Activated naive CD4-positive, alpha-beta T cell treated with anti-CD3 and anti-CD28 coated beads for 36 hours (primary cell): ENCODE measurements at places on chromosomes 6 and 20.
A peak's percentile ranks its signal among the peaks of the same experiment; 100 is the strongest.

- DNase-seq, result no peak
Measured at GRCh38 chr6:124882579-124883393, 79.5 kb upstream of the RNF217 start.

- DNase-seq, result no peak
Measured at GRCh38 chr20:58011106-58011946, 217.1 kb downstream of the ANKRD60 start.

GRCh38 chr6:24971067-24971466 lies 35.3 kb upstream of the RIPOR2 start:
- DNase-seq, result no peak

- DNase-seq, result no peak
Measured at GRCh38 chr20:42118409-42119125, 500.4 kb upstream of the CHD6 start.

DNA sequence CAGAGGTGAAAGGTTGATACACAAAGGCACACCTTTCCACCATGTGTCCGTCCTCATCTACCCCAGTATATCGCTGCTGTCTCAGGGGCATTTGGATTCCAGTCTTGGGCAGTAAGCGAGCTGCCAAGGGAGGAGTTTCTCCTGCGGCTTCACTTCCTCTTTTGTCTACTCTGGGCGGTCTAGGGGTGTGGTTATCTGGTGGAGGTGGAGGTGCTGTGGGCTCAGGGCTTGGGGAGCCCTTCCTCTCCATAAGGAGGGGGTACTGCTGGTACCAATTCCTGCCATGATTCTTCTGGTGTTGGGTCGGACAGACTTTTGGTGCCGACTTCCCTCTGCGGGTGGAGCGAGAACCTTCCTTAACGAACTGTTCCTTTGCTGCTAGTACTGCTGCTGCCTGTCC lies 31.9 kb upstream of the FABP7 start:
- no peak for DNase-seq

DNA sequence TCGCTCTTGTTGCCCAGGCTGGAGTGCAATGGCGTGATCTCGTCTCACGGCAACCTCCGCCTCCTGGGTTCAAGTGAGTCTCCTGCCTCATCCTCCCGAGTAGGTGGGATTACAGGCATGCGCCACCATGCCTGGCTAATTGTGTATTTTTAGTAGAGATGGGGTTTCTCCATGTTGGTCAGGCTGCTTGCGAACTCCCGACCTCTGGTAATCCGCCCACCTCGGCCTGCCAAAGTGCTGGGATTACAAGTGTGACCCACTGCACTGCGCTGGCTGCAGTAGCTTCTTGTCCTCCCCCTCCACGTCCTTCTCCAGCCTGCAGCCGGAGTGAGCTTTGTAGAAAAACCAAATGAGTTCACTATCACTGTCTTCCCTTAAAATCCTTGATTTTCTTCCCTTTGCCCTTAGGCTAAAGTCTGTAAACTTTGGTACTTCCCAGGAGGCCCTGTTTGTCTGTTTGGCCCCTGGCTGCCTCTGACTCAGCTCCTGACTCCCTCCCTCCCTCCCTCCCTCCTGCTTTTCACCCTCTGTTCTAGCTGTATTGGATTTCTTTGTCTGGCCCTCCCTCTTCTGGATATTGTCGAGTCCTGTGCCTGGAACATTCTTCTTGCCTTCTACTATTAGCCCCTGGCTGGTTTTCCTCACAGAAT lies 12.9 kb downstream of the PARD6B start:
- peak; percentile 44 for DNase-seq

GRCh38 chr6:29917857-29918256 lies 24.5 kb upstream of the HLA-A start:
- DNase-seq, result no peak

DNA sequence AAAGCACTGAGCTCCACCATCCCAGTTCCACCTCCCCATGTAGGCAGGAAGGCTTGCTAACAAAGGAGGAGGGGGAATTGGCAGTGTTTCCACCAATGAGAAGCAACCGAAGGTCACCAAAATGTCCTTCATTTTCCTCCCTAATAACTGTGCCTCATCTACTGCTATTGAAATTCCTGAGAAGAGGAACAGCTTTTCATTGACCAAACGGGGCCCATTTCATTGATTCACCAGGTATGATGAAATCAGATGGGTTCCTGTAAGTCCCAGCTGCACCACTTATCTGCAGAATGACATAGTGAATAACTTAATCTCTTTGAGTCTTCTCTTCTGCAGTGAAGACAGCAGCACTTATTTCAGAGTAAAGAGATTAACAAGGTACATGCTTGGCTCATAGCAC lies 17.3 kb downstream of the TREM1 start:
- DNase-seq, result no peak

DNA sequence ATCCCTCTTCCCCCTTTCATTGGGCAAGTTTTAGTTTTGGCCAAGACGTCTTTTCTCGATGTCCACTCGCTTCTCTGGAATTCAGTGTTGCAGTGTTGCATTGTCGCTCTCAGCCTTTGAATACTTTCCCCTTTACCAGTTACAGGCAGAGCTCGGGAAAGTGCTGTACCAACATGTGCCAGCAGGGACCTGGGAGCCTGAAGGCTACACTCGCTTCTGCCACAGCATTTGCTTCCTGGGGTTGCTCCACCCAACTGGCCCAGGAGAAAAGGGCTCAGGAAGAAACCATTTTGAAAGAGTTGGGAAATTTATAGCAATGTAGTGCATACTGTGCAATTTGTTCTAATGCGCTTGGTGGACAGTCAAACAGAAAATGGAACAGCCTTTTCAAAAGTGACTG lies 78.6 kb downstream of the LINC00237 start:
- DNase-seq, result no peak

GRCh38 chr20:46773680-46774079 lies 64.2 kb downstream of the SLC2A10 start:
- DNase-seq, result no peak

DNA sequence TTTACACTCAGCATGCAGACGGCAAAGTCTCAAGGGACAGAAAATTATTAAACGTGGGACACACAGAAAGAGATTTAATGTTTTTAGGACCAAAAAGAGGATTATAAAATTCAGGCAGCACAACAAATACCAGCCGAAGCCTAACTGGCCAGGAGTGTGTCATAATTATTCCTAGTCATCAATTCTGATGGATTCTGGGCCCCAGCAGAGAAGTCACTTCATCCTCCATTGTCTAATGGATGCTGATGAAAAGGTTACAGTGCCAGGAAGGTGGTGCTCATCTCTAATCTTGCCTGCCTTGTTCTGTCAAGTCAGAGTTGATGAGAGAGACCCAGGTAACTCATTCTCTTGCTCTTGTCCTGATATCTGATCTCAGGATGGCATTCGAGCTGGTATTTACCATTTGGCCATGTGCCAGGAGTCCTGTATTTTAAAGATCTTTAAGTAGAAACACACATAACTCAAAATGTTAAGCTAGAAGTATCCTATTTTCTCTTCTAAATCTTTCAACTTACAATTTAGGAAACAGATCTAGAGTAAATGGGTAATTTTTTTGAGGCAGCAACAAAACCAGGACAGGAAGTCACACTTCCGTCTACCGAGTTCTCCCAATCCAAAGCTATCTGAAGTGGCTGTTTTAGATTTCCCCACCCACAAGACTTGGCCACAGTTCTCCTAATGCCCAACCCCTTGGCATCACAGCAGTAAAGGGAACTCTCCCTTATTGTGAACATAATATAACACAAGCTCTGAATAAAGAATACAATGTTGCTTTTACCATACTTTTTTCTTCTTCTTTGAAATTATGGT lies 50.0 kb downstream of the ADAT2 start:
- peak; percentile 40 for DNase-seq

DNA sequence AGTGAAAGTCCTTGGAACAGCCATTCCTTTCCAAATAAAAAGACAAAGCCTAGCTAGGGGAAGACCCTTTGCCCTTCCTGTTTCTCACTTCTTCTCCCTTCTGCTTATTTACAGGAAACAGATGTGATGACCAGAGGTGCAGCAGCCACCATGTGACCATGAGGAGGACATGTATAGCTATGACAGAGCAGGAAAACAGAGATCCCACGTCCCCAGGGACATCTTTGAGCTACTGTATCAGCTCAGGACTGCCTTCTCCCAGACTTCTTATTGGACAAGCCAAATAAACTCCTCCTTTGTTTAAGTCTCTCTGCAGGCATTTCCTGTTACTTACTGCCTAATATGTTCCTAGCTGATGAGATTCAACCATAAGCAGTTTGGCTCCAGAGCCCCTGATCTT lies 133.1 kb upstream of the MLN start:
- DNase-seq, result no peak

DNA sequence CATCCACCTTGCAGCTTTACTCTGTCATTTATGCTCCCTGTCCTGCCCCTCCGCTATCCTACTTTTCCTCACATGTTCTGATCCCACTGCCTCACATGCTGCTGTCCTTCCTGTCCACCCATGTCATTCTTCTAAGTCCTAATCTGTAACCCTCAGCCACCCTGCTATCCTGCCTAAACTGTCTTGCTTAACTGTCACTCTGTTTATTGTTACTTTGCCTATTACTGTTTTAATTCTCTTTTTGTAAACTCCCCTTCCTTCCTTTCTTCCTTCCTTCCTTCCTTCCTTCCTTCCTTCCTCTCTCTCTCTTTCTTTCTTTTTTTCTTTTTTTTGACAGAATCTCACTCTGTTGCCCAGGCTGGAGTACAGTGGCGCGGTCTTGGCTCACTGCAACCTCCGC lies 1.4 kb downstream of the CUL9 start:
- no peak for DNase-seq

DNA sequence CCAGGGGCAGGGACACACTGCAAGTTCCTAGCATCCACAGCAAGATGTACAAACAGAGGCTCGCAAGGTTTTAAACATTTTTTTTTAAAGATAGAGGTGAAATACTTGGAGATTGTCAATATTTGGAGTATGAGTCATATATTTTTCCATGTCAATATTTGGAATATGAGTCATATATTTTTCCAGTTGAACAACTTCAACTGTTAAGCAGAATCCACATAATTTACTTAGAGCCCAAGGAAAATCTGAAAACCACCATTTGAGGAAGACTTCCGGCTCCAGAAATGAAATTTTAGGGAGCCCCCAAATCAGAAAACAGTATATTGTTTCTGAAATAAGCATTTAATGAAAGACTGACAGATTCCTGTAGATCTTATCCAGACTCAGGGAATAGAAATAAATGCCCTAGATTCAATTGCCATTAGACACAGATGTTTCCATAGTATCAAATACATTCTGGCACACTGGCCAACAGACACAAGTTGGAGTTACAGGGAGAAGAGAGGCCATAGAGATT lies 51.6 kb upstream of the FAM184A start:
- DNase-seq, result no peak
